ENCODE measurements at places on chromosomes 6 and 20.

DNA sequence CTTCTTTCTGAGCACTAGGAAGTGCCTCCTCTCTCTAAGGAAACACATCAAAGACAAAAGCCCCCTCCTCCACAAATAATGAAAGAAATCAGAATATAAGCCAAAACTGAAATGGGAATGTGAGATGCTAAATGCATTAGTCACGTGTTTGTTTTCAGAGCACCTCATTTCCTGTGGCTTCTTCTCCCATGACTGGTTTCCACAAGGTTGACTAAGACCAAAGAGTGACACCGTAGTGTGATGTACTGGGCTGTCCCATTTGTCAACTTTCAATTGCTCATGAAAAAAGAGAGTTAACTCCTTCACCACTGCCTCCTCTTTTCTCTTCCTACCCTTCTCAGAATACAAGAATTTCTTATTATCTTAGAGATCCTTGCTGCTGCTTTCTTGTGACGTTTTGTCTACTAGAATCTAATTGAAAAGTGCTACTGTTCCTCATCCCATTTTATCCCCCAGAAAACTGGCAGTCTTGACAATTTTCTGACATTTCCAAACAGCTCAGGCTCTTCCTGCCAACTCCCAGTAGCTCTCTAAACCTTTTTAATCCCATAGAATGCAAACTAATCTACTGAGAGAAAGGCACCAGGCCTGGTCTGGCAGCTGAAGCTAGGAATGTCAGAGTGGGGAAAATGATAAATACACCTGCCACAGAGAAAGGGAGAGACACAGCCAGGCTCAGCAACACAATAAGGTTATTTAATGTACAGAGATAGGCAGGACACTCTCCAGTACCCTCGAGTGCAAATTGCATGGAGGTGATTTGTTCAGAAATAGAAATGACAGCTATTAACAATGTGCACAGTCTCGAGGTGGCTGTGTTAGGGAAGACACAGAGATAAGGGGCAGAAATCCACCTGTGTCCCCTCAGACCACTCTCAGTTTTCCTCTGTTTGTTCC is 671.7 kb upstream of the NRSN1 start:
- DNase-seq: no peak

GRCh38 chr6:79554305-79554704 is 17.1 kb upstream of the LCA5 start:
- DNase-seq: no peak

- no peak for DNase-seq
Observed at GRCh38 chr6:125764121-125764671, 14.8 kb downstream of the HEY2 start.

- DNase-seq: no peak
Observed at GRCh38 chr6:127164036-127164435, 45.6 kb downstream of the RSPO3 start.

GRCh38 chr20:10132387-10132786 is 86.2 kb upstream of the SNAP25 start:
- DNase-seq: no peak

Data from stimulated activated CD4-positive, alpha-beta T cell treated with anti-CD3 and anti-CD28 coated beads, Interleukin-1b, Interleukin-23, amount 100 ng/mL, for 4 hours (primary cell).